Activated T-helper 17 cell treated with anti-CD3 and anti-CD28 coated beads, Interleukin-2, amount 50 U/mL, for 72 hours (primary cell): ENCODE measurements at places on chromosomes 7 and 10. TPM values are rescaled to one million over a fixed set of nuclear protein-coding genes. Genes with fewer than 3 reads are reported as not detected.

GRCh38 chr7:4707217-4707741 lies 25.2 kb downstream of the FOXK1 start:
- no peak for ATAC-seq

The AKR1C8 gene
- 0.26 TPM for total RNA-seq

GRCh38 chr7:91181949-91182348 lies 82.3 kb upstream of the FZD1 start:
- ATAC-seq, result no peak

GRCh38 chr7:106864298-106865081 lies 592 bp upstream of the PIK3CG start:
- peak; percentile 30 for ATAC-seq

DNA sequence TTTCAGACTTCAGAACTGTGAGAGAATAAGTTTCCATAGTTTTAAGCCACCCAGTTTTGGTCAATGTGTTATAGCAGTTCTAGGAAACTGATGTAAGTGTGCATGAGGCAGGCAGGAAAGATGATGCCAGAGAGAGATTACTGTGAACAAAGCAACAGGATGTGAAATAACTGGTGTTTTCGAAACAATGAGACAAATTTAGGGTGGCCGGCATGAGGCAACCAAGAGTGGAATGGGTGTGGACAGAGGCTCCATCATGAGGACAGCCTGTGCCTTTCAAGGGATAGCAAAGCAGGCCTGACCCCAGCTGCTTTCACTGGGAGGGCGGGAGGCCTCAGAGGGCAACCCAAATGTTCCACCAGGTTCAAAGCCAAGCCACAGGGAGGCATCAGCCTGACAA lies 67.3 kb upstream of the UCN3 start:
- peak; percentile 71 for ATAC-seq

The KCNMA1 gene
- 0.48 TPM for total RNA-seq

DNA sequence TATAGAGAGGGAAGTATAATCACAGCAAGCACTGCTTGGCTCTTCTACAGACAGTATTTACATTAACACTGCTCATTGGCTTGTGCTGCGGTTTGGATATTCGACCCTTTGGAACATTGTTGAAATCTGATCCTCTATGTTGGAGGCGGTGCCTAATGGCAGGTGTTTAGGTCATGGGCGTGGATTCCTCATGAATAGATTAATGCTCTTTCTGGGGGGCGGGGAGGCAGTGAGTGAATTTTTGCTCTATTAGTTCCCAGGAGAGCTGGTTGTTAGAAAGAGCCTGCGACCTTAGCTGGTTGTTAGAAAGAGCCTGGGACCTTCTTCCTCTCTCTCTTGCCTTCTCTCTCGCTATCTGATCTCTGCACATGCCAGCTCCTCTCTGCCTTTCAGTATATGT lies 77.3 kb upstream of the SVIL start:
- no peak for ATAC-seq

The CCDC172 gene
- not detected for total RNA-seq

GRCh38 chr7:16883918-16884317 lies 2.1 kb upstream of the AGR3 start:
- no peak for ATAC-seq

DNA sequence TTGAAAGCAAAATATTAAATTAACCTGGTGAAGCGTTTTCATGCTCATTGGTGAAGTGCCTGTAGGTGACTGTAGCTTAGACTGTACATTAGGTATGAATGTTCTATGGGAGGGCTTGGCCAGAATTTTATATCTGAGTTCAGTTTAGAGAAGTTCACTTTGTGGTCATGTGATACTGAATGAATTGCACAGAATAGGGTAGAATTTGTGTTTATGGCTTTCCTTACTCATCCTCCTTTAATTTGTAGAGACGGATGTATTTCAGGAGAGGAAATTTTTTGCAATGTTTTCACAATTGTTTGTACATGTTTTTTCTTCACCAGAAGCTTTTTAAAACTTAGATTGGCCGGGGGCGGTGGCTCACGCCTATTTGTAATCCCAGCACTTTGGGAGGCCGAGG lies 32.3 kb downstream of the REEP3 start:
- ATAC-seq, result no peak

The TMEM72 gene
- total RNA-seq, result not detected

The LRRC17 gene
- total RNA-seq, result not detected

The ECHDC3 gene
- 1.5 TPM for total RNA-seq

- no peak for ATAC-seq
These were observed 76.8 kb upstream of the RPA3 start for GRCh38 chr7:7795203-7795602.

- ATAC-seq, result no peak
These were observed 19.7 kb downstream of the AHR start for GRCh38 chr7:17318146-17318545.

DNA sequence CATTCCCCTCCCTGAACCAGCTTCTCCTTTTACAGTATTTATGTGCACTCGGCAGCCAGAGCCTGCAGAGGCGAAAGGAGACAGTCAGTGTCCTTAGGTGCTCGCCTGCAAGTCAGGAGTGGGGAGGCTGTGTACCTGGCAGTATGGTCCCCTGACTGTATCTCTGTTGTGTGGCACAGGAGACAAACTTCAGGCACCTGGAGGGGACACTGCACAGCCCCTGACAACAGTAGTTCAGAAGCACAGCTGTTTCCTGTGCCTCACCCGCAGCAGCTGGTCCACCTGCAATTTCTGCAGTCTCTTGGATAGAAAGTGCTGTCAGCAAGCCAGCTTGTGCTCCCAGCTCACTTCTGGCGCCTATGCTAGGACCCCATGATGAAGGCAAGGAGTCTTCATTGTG lies 73.4 kb upstream of the LAMB4 start:
- no peak for ATAC-seq

The TCAF2 gene
- 73.1 TPM for total RNA-seq

DNA sequence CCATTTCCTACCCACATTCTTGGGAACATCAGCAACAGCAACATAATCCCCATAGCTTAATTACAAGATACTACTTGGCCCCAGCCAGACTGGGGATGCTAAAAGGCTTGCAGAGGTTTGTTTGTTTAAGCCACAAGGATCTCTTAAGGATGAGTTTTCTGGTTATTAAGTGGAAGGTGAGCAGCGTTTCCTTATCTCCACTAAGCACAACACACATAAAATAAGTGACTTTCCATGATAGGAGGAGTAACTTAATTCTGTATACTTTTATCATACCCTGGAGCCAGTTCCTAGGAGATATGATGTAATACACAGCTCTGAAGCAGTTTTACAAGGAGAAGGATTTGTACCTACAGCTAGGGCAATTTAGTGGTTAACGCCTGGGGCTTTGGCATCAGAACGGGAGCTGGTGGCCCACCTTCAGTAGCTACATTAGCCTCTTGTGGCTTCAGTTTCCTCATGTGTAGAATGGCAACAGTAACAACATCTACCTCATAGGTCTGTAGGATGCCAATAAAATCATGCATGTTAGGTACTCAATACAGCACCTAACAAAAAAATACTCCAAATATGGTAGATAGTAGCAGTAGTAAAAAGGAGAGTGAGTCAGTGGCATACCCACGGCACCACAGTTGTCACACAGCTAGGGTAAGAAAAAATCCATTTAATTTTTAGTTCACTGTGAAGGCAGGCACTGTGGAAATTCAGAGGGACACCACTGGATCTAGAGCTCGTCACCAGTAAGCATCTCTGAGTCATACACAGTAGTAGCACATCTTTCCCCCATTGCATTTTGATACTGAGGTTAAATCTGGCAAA lies 55.2 kb downstream of the DOCK4 start:
- ATAC-seq, result no peak

DNA sequence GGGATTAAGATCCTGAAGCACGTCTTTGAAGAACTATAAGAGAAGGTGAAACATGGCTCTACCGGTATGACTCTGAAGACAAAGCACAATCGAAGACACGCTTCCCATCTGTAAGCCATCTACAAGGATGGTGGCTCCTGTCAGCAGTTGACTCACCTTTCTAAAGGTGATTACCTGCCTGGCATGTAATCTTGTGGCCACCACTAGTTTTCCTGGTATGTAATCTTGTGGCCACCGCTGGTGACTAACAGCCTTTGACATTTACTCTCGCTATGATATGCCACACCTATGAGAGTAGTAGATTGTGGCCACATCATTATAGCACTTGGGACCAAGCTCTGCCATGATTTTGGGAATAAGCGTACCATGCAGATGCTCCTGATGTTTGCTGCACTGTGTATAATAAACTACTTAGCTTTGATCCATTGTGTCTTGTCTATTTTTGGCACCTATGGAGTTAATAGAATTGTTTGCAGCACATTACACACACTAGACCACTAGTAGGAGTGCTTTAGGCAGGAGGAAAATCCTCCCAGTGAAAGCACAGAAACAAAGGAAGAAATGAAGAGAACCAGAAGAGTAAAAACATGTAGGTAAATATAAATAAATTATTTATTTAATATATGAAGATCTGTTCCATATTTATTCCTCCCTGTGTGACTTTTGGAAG lies 59.8 kb downstream of the VAX1 start:
- ATAC-seq, result no peak

The CRHR2 gene
- not detected for total RNA-seq

DNA sequence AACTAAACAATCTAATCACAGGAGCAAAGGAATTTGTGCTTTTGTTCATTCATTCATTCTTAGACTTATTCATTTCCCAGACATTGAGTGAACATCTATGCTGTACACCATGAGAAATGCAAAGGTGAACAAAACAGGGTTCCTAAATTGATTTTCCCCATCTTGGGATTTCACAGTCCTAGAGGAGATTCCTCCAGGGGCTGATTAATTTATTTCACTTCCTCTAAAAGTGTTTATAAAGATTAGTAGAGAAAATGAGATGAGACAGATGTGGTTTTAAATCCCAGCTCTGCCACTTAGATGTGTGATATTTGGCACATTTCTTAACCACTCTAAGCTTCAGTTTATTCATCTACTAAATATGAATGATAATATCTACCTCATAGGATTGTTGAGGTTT lies 8.9 kb downstream of the CCDC71L start:
- ATAC-seq, result no peak

The FAM24B gene
- total RNA-seq, result 10.1 TPM

The DGKI gene
- total RNA-seq, result 9.2 TPM

DNA sequence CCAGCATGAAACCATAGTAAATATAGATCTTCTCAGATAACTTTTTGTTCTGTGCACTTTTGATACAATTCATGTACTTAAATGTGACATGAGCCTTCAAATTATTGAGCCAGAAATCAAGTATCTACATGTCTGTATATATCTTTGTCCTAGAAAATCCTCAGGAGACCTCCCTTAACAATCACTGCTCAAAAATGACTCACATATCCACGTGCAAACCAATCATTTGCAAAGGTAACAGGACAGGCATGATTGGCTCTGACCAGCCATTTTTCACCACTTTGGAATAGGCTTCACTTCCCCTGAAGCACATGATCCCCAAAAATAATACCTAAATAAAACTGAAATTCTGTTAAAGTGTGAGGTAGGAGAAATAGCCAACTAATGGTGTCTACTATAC lies 902.5 kb downstream of the PCDH15 start:
- ATAC-seq, result no peak

The PRSS2 gene
- not detected for total RNA-seq

The PTEN gene
- 64.2 TPM for total RNA-seq

The PLEKHA8 gene
- total RNA-seq, result 16.1 TPM

DNA sequence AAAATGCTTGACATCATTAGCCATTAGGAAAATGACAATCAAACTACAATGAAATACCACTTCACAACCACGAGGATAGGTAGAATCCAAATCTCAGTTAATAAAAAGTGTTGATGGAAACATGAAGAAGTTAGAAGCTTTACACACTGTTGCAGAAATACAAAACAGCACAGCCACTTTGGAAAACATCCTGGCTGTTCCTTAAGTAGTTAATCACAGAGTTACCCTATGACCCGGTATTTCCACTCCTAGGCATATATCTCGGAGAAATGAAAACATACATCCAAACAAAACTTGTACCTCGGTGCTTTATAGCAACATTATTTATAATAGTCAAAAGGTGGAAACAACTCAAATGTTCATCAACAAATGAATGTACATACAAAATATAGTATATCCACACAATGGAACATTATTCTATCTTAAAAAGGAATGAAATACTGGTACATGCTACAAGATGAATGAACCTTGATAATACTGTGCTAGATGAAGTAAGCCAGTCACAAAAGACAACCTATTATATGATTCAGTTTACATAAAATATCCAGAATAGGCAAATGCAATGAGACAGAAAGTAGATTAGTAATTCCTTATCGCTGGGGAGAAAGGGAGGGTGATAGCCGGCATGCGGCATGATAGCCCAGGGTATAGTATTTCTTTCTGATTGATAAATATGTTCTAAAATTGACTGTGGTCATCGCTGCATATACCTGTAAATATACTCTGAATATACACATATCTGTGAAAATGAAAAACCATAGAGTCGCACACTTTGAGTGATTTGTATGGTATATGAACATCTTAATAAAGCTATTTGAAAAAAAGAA lies 1.9 kb downstream of the VWDE start:
- no peak for ATAC-seq

- ATAC-seq, result peak; percentile 94
These were observed 9.7 kb downstream of the EIF4H start for GRCh38 chr7:74183653-74184450.

GRCh38 chr7:126493801-126494200 lies 758.9 kb downstream of the GRM8 start:
- no peak for ATAC-seq

DNA sequence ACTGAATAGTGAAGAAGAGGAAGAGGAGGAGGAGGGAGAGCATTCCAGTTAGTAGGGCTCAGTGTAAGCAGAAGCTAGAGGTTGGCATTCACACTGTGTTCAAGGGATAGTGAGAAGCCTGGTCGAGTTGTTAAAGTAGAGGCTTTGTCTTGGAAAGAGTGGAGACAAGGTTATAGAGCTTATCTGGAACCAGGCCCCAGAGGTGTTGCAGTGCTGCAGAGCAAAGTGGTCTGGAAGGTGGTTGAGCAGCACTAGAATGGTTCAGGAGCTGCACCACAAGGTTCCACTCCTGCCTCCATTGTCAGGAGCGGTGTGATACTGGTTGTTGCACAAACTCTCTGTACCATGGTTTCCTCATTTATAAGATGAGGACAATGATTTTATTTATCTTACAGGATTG lies 8.8 kb upstream of the PCGF5 start:
- ATAC-seq, result no peak

GRCh38 chr10:30210296-30210695 lies 138.8 kb downstream of the MTPAP start:
- no peak for ATAC-seq

The PIK3CG gene
- total RNA-seq, result 25.7 TPM

- ATAC-seq, result no peak
These were observed 1456.1 kb downstream of the GATA3 start for GRCh38 chr10:9510626-9511025.

DNA sequence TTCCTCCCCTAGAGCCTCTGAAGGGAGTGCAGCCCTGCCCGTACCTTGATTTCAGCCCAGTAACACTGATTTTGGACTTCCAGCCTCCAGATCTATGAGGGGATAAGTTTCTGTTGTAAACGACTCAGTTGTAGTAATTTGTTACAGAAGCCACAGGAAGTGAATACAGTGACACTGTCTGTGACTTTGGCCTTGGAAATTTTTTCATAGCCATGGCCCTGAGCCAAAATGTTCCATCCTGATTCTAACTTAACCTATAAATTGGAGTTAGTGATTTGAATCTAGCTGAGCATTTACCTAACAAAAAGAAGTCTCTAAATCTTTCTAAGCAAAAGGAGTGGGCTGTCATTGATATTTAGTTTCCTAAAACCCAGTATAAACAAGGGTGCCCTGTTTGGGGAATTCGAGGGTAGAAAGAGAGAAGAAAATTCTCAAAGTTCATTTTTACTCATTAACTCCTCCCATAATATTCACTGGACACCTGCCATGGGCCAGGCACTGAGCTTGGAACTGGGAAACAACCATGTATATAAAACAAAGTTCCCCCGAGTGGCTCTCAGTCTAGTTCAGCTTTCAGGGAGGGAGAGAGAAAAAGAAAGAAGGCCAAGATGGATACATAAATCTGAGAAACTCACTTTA lies 162.3 kb downstream of the SKIDA1 start:
- no peak for ATAC-seq

The CALY gene
- total RNA-seq, result not detected
